ENCODE measurements at places on chromosomes 16 and 17. TPM values are rescaled to one million over a fixed set of nuclear protein-coding genes. Genes with fewer than 3 reads are reported as not detected.

The CCL7 gene
- 0.89 TPM for total RNA-seq

The ZNF174 gene
- 5.6 TPM for total RNA-seq

The GRIN2A gene
- 2.1 TPM for total RNA-seq

The TSC2 gene
- total RNA-seq: 59.6 TPM

The GRAP gene
- under 0.01 TPM for total RNA-seq

The OR3A2 gene
- under 0.01 TPM for total RNA-seq

The SLC35G6 gene
- not detected for total RNA-seq

The TMC7 gene
- total RNA-seq: 0.50 TPM

The ALOX12B gene
- not detected for total RNA-seq

The KCNAB3 gene
- total RNA-seq: 1.00 TPM

The RABEP1 gene
- total RNA-seq: 77.2 TPM

The C16orf92 gene
- not detected for total RNA-seq

The YBX2 gene
- under 0.01 TPM for total RNA-seq

The CLEC18C gene
- total RNA-seq: 0.25 TPM

The ZNF19 gene
- total RNA-seq: 2.9 TPM

The NEURL4 gene
- 24.0 TPM for total RNA-seq

The CA5A gene
- not detected for total RNA-seq

The NTN3 gene
- 2.4 TPM for total RNA-seq
